Uterus (tissue), 4 donors: ENCODE measurements at places on chromosomes 6 and 20. TPM values are rescaled to one million over a fixed set of nuclear protein-coding genes. Genes with fewer than 3 reads are reported as not detected.

ABHD16B gene
- total RNA-seq: not detected

DNA sequence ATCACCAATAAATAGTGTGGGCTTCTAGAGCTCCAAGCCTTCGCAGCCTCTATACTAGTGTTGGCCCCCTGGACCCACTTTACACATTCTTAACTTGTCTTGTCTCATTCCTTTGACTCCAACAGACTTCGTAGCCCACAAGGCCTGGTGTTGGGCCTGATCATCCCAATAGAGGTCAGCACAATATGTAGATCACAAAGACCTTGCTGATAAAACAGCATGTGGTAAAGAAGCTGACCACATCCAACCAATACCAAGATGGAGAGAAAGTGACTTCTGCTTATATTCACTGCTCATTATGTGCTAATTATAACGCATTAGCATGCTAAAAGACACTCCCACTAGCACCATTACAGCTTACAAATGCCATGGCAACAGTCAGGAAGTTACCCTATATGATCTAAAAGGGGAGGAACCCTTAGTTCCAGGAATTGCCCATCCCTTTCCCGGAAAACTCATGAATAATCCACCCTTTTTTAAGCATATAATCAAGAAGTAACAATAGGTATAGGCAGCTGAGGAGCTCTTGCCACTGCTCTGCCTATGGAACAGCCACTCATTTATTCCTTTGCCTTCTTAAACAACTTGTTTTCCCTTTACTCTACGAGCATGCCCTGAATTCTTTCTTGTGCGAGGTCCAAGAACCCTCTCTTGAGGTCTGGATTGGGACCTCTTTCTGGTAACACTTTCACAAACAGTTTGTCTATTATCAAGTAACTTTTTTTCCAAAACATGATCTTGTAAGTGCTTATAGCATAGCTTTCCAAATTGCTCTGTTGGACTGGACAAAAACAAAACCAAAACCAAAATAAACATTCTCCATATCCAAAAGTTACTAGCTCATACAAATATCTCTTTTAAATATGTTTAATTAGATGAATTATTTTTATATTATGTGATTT is 54.6 kb upstream of the ECHDC1 start:
- DNase-seq: no peak

DNA sequence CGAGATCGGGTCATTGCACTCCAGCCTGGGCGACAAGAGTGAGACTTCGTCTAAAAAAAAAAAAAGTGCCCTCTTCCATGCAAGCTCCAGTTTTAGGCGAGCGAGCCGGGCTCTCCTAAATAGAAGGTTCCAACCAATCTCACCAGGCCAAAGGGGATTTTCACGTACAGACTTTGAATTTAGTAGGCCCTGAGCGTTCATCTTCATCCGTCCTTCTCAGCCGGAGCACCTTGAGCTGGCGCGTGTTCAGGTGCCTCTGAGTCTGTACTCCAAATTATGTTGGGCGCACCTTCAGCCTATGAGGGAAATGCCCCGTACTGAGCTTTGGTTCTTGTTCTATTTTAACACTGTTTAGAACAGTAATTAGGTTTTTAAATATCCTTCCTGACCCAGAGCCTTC is 817 bp upstream of the TAP2 start:
- DNase-seq: no peak

DNA sequence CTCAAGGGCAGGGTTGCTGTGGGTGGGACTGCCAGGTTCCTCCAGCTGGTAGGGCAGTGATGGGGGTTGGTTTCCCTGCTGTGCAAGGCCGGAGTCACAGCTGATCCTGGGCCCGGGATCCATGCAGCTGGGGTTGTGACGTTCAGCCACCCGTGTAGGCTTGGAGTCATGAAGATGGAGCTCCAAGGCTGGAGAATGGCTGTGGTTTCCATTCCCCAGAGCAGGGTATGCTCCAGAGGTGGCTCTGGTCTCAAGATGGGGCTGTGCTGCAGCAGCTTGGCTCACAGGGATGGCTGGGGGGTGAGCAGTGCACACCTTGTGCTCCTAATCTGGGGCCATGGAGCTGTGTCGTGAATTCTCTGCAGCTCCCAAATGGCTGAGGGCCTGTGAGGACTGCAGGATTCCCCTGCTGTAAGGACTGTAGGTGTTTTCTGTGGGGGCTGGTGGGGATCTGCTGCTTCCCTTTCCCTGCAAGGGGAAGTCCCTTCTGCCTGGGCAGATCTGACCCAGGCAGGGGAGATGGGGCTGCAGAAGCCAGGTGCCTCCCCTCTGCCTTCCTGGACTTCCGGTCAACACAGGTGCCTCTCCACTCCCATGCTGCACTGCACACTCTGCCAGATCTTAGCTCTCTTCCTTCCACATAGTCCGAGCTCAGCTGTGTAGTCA is 15.9 kb downstream of the KIF25 start:
- DNase-seq: no peak

JPH2 gene
- total RNA-seq: 72.0 TPM
